EH (cell line): ENCODE measurements at places on chromosomes 3 and 15.

DNA sequence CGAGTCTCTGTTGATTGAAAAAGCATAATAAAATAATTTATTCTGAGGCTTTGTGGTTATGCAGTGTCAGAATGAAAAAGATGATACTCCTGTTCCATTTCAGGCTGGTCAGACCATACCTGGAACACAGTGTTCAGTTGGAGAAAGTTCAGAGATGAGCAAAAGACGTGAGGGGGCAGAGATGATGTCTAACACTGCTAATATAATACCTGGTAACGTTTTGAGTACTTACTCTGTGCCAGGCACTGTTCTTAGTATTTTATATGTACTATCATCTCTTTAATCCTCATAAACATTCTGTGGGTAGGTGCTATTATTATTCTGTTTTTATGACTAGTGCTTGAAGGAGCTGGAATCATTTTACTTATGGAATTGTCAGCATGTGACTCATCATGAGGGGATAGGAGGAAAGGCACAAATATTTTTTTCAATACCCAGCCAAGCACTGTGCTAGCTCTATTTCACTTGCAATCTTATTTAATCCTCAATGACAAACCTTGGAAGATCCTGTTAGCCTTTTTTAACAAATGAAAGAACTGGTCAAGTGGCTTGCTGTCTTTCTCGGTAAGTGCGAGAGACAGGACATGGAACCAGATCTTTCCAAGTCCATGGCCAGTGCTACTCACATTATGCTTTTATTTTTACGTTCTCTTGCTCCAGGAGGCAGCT lies 31.8 kb downstream of the IQGAP1 start:
- peak; percentile 95 for DNase-seq

GRCh38 chr15:96672629-96673028 lies 342.1 kb downstream of the NR2F2 start:
- no peak for DNase-seq

DNA sequence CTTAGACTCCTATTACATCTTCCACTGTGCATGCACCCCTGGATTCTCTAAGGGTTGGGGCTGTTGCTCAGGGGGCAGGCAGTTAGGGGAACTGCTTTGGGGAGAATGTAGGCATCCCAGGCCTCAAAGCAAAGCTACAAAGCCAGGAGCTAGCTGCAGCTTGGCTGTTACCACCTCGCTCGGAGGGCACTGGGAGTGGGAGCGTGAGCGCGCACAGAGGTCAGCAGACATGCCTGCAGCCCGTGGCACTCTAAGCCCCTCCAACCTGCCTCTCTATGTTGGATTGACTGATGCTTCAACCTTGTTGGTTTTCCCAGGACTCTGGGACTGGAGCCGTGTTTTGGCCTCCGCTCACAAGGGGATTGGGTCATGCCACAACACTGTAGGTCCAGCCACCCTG lies 69.8 kb downstream of the CPN2 start:
- no peak for DNase-seq

- no peak for DNase-seq
Observed at GRCh38 chr3:150073513-150073912, 102.8 kb upstream of the PFN2 start.

GRCh38 chr3:142888099-142888480 lies 793 bp downstream of the PCOLCE2 start:
- peak; percentile 34 for DNase-seq

- no peak for DNase-seq
Observed at GRCh38 chr3:64571982-64572381, 115.8 kb downstream of the ADAMTS9 start.

- peak; percentile 6 for DNase-seq
Observed at GRCh38 chr3:175748087-175748730, 889.1 kb downstream of the NAALADL2 start.

- no peak for DNase-seq
Observed at GRCh38 chr3:139222100-139222657, 121.6 kb upstream of the MRPS22 start.

GRCh38 chr3:43181202-43181821 lies 75.4 kb upstream of the POMGNT2 start:
- no peak for DNase-seq
